Effector memory CD4-positive, alpha-beta T cell (primary cell): ENCODE measurements at places on chromosomes 7 and 10.

DNA sequence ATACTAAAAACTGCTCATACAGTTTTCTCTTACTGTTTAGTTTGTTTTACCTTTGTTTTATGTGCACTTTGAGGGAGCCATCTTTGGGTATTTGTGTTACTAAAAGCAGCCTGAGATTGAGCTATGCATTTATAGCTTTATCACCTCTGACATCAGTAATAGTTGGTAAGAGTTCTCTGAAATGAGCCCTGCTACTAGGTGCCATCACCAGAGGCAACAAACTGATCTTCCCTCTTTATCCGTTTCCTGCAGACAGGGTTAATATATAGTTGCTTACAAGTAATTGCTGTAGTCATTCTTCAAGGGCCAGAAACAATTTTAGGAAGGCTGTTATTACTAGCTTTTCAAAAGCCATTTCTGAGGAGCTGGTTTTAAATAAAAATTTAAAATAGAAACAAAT lies 49.1 kb downstream of the KIF20B start:
- H3K4me1 ChIP-seq, result no peaks in the 10 kb centered on the region
- no peak overlapping the region for H3K27ac ChIP-seq
- no peak overlapping the region for H3K4me3 ChIP-seq
- no peak for DNase-seq
- peaks cover 4% of the 10 kb centered on the region for H3K36me3 ChIP-seq
- H3K27me3 ChIP-seq, result no peaks in the 10 kb centered on the region

DNA sequence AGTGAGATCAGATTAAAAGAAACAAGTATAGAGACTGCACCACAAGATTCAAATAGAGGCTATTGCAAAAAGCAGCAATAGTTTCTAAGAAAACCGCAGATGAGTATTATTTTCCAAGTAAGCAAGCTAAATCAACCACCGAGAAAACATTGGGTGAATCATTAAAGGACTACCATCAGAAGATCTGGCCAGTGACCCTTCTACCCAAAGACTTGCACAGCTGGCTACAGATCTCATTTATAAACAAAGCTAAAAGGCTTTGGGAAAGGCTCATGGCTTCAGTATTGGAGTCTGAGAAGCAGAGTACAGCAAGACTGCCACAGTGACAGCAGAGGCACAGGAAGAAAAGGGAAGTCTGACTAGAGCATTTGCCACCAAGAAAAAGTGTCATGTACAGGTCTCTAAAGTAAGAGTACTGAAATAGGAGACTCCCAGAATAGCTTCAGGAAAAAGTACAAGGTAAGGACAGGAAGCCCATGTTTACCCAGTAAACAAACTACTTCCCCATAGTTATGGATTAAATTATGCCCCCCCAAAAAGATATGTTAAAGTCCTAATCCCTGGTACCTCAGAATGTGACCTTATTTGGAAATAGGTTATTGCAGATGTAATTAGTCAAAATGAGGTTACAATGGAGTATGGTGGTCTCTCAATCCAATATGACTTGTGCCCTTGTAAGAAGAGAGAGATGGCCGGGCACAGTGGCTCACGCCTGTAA lies 19.0 kb downstream of the STEAP1 start:
- no peak overlapping the region for H3K4me3 ChIP-seq
- no peaks in the 10 kb centered on the region for H3K4me1 ChIP-seq
- H3K27ac ChIP-seq, result no peak overlapping the region

- no peaks in the 10 kb centered on the region for H3K4me1 ChIP-seq
- no peak overlapping the region for H3K4me3 ChIP-seq
- DNase-seq, result no peak
- no peak overlapping the region for H3K27ac ChIP-seq
Measured at GRCh38 chr7:131306777-131307176, 20.9 kb upstream of the MKLN1 start.

DNA sequence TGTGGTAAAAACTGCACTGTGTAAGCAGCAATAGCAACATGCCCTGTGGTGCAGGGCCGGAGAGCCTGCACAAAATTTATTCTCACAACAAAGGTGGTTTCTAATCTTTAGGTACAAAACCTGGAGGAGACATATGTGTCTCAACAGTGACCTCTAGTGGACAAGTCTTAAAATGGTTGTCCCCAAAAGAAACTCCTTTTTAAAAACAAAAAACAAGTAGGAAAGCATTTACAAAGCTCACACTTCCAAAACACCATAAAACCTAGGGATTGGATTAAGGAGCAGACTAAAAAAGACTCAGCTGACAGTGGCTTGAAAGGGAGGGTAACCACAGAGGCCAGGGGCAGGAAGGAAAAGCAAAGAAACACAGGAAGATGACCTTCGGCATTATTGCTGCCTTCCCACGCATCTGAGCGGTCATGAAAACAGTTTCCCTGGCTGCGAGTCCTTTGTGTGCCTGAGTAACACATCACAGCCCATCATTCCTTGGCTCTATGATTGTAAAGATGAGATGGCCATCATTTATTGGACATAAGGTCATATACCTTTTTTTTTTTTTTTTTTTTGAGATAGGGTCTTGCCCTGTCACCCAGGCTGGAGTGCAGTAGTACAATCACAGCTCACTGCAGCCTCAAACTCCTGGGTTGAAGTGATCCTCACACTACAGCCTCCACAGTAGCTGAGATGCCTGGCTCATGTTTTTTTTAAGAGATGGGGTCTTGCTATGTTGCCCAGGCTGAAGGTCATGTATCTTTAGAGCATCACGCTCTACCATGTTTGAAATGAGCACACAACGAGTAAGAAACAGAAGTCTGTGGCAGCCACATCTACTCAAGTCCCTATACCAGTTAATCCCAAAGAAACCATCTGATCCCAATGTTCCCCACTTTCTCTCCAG lies 39.5 kb downstream of the RSU1 start:
- no peaks in the 10 kb centered on the region for H3K36me3 ChIP-seq
- no peaks in the 10 kb centered on the region for H3K27me3 ChIP-seq
- no peak overlapping the region for H3K27ac ChIP-seq
- no peak overlapping the region for H3K4me3 ChIP-seq

DNA sequence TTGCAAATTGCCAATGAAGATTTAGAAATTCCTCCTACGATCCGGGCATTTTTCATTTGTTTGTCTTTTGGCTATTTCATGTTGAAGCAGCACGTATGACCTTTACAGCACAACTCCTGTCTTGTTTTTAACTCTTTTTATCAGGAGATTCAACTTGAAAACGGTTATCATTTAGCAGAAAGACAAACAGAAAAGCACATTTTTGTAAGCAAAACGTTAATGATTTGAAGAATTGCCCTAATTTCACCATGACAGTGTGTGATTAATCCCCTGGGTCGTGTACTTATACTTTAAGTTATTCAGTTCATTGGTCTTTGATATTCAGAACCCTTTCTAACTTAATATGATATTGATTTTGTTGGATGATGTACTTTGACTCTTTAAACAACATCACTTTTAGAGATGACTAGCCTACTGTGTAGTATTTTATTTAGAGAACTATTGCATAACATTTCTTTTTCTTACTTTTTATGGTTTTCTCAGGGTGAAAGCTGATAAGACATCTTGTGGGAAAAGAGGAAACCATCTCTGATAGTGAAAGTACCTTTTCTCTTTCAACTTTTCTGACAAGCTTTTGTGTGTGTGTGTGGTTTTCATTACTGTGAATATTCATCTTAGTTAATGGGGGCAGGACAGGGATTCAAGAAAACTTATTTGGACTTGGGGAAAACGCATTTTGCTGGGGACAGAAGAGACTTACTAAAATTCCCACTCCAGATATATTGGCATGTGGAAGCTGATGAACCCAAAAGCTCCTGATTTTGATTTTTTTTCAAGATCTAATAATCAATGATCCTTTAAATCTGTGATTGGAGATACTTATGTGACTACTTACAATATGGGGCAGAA lies 8.1 kb downstream of the HHEX start:
- DNase-seq, result no peak
- H3K36me3 ChIP-seq, result no peaks in the 10 kb centered on the region

GRCh38 chr7:101576998-101577397 lies 52.1 kb downstream of the MYL10 start:
- H3K36me3 ChIP-seq, result no peaks in the 10 kb centered on the region
- H3K4me1 ChIP-seq, result no peaks in the 10 kb centered on the region
- H3K27ac ChIP-seq, result no peak overlapping the region
- no peaks in the 10 kb centered on the region for H3K27me3 ChIP-seq

GRCh38 chr7:45975847-45976484 lies 54.9 kb upstream of the IGFBP3 start:
- no peaks in the 10 kb centered on the region for H3K27me3 ChIP-seq
- no peak for DNase-seq
- no peak overlapping the region for H3K27ac ChIP-seq
- H3K4me3 ChIP-seq, result no peak overlapping the region
- H3K36me3 ChIP-seq, result no peaks in the 10 kb centered on the region

DNA sequence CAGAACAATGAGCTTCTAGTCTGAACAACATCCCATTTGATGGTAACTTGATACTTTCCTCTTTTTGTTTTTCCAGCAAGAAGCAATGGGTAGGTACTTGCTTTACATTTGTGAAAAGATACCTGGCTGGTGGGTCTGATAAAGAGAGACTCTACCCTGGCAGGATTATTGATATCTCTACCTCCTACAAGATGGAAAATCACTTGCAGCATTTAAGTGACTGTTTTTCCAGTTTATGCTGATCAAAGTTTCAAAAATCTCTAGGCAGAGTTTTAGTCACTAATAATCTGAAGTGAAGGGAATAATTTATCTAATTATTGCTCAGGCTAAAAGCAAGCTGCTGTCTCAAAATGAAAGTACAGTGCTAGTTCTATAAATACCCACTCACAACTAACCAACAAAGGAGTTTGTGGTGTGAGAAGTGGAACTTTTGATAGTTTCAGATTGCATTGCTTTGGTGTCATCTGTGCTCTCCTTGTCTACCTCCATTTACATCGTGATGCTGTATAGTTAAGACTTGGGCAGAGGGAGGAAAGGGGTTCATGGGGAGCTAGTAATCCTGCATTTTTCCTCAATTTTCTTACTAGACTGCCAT lies 86.0 kb upstream of the ANKRD1 start:
- peaks cover 8% of the 10 kb centered on the region for H3K4me1 ChIP-seq
- H3K4me3 ChIP-seq, result no peak overlapping the region
- H3K27ac ChIP-seq, result peak overlapping the region; percentile 4
- H3K27me3 ChIP-seq, result no peaks in the 10 kb centered on the region
- H3K36me3 ChIP-seq, result no peaks in the 10 kb centered on the region

DNA sequence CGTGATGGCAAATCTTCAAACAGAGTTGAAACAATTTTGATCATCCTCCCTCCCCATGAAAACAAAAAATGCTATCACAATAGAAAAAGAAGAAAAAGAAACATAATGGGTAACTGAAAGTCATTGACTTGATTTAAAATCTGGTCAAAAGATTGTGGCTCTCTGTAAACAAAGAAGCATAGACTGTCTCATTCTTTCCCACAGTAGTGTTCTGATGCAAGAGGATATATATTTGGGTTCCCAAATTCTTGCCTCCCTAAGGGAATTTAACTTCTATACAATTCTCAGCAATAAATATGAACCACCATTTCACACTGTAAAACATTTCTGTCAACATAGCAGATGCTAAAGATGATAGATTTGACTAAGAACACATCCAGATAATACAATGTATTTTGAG lies 32.8 kb upstream of the MEOX2 start:
- no peak for DNase-seq
- H3K27me3 ChIP-seq, result no peaks in the 10 kb centered on the region
- H3K4me1 ChIP-seq, result no peaks in the 10 kb centered on the region
- no peaks in the 10 kb centered on the region for H3K36me3 ChIP-seq
- H3K27ac ChIP-seq, result no peak overlapping the region

DNA sequence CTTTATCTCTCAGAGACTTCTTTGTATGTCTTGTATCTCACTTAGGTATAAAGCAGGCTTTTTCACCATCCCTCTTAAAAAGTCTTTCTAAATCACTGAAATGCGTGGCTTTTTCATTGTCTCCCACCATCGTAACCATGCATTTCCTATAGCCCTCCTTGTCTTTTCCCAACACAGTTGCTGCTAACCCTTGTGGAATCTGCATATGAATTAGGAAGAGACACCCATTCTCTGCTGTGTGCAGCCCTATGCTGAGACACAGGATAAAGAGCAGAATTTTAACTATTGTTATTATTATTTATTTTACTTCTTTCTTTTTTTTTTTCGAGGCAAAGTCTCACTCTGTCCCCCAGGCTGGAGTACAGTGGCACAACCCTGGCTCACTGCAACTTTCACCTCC lies 804.3 kb upstream of the COBL start:
- no peak overlapping the region for H3K4me3 ChIP-seq
- H3K36me3 ChIP-seq, result no peaks in the 10 kb centered on the region
- no peaks in the 10 kb centered on the region for H3K4me1 ChIP-seq
- DNase-seq, result no peak

GRCh38 chr10:62853710-62854109 lies 37.5 kb upstream of the EGR2 start:
- H3K36me3 ChIP-seq, result no peaks in the 10 kb centered on the region
- H3K4me3 ChIP-seq, result no peak overlapping the region
- DNase-seq, result no peak

DNA sequence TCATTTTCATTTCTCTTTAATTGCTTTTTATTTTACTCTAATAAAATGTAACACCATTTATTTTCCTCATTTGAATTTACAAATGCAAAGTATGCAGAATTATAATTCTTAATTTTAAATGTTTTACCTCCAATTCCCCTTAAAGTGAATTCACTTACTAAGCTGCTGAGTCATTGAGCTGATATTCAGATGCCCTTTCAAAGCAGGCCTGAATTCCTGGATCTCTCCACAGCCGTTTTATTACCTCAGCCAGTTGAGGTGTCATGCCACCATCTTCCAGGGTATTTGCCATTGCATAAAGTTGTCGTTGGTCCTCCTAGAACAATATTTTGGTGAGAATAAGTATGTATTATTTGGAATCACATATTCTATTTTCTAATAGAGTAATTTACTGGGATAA lies 33.2 kb downstream of the GNAT3 start:
- no peak overlapping the region for H3K27ac ChIP-seq
- no peak overlapping the region for H3K4me3 ChIP-seq
- DNase-seq, result no peak
- H3K4me1 ChIP-seq, result no peaks in the 10 kb centered on the region

DNA sequence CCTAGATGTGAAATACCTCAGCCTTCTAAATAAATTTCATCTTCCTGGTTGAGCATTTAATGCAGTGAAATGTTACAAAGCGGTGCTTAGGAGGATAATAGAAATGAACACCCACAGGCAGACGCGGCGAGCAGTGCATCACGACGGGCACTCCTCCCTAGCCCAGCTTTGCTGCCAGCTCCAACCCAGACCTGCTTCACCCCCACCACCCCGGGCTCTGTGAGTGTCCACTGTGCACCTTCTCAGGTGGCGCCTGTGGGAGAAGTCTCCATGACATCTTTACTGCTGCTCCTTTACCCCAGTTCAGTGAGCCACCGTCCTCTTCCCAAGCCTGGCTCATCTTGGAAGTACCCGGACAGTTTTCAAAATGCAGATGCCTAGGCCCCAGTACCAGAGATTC lies 5.2 kb upstream of the CHST15 start:
- H3K4me1 ChIP-seq, result no peaks in the 10 kb centered on the region
- H3K27ac ChIP-seq, result no peak overlapping the region
- H3K27me3 ChIP-seq, result no peaks in the 10 kb centered on the region

- H3K4me3 ChIP-seq, result no peak overlapping the region
- DNase-seq, result no peak
- no peak overlapping the region for H3K27ac ChIP-seq
- H3K27me3 ChIP-seq, result no peaks in the 10 kb centered on the region
- no peaks in the 10 kb centered on the region for H3K36me3 ChIP-seq
Measured at GRCh38 chr7:142133731-142134148, 22.2 kb downstream of the MGAM2 start.
